ENCODE measurements at places on chromosomes 16 and 17.

DNA sequence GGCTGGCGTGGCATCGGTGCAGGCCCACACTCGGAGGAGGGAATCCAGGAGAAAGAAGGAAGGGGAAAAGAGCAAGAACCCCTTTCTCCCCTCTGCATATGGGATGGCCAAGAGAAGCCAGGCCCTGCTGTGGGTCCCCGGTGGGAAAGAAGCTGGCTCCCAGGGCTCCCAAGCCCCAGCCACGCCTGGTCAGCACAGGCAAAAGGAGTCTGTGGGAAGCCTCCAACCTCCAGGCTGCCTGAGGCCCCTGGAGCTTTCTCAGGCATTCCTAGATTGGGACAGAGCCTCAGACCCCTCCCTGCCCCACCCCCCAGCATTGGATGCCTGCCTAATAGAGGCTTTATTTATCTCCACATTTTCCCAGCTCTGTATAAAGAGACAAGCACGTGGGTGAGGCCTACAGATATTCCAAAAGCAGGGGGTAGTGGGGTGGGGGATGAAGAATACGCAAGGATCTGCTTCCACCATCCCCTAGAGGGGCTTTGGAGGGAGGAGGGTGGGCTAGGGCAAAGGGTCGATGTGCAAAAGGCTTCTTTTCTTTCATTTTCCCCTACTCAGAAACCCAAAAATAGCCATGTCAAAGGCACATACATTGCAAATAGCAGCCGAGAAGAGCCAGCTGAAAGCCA, 56.4 kb downstream of the MPRIP start:
- DNase-seq = no peak

DNA sequence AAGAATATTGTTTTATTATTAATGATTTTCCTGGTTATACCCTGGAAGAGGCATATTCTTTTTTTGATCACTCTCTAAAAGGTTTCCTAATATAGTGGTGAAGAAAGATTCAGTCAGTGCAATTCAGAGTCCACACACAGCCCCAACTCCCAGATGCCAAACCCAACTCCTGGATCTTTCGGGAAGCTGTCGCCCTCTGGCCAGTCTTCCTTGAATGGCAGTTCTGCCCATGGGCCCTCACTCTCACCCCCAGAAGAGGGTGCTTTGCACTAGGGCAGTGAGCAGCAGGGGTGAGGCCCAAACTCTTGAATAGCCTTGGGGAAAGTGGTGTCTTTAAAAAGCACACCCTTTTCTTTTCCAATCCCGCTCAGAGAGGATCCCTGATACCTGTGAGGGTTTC, 11.0 kb downstream of the KRT32 start:
- DNase-seq = no peak

GRCh38 chr16:2090777-2091546, 43.2 kb downstream of the TSC2 start:
- DNase-seq = no peak

- no peak for DNase-seq
Measured at GRCh38 chr16:84973236-84973635, 38.1 kb downstream of the ZDHHC7 start.

- no peak for DNase-seq
Measured at GRCh38 chr17:60631119-60631518, 31.1 kb downstream of the PPM1D start.

DNA sequence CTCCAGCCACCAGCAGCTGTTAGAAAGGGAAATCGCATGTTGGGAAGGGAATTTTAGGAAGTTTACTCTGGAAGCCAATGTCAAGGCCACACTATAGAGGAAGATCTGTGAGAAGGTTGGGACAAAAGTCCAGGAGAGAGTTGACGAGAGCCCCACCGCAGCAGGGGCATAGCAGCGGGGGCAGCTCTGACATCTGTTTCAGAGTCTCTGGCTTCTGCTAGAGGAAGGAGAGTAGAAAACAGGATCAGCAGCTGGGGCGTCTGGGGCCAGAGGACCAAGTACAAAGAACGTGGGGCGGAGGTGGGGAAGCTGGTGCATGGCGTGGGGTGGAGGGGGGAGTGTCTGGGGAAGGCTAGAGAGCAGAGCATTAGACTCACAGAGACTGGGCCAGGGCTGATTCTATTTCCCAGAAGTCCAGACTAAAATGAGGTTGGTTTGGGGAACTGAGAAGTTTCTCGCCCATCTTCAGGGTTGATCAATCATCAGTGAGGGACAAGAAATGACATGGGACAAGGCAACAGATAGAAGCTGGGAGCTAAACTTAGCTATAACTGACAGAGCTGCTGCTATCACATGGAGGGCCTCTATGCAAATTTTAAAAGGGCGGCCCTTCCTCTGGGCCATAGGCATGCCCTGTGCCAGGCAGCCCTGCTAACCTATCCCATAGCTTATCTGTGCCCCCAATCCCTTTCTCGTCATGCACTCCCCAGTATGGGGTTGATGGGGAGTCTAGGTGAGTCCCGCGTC, 1.2 kb downstream of the RABEP2 start:
- no peak for DNase-seq

- DNase-seq = no peak
Measured at GRCh38 chr17:61245706-61246135, 153.9 kb upstream of the TBX2 start.

- DNase-seq = no peak
Measured at GRCh38 chr17:44130693-44131349, 7.4 kb upstream of the HDAC5 start.

Measured in NCI-H446 treated with DMSO at 0.1 percent for 48 hours (cell line).